AML-193 (cell line): ENCODE measurements at places on chromosomes 11 and 22.
A peak's percentile ranks its signal among the peaks of the same experiment; 100 is the strongest.

DNA sequence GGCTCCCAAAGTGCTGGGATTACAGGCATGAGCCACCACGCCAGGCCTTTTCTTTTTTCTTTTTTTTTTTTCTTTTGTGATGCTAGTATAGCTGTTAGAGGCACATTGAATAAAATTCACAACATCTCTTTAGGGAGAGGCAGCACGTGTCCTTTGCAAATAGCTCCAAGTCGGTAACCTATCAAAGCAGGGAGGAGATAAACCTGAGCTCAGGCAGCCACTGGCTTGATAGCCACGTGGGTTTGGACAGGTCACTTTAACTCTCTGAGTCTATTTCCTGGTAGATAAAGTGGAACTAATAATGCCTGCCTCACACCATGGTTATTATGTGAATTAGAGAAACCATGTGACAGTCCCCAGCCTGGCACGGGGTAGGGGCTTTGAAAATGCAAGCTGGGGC, 43.1 kb upstream of the ATXN10 start:
- DNase-seq: no peak

DNA sequence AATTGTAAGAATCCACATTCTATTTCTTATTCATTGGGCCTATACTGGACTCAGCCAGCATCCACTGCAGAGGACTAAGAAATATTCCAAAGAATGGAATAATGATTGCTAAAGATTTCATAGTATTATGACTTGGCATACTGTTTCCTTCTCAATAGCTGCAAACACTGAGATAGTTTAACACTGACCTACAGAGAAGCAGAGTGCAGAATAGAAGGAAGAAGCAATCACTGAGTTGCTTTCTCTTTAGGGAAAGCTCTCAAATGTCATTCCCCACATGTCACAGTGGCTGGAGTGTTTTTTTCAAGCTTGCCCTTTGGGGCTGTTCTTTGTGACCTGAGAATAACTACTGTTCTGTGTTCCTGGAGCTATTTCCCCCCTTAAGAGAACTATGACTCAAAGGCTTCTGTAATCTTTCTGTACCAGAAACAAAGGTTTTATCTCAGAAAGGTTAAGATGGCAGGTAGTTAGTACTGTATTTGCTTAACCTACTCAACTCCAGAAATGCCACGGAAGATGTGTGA, 243.6 kb upstream of the LUZP2 start:
- no peak for DNase-seq

DNA sequence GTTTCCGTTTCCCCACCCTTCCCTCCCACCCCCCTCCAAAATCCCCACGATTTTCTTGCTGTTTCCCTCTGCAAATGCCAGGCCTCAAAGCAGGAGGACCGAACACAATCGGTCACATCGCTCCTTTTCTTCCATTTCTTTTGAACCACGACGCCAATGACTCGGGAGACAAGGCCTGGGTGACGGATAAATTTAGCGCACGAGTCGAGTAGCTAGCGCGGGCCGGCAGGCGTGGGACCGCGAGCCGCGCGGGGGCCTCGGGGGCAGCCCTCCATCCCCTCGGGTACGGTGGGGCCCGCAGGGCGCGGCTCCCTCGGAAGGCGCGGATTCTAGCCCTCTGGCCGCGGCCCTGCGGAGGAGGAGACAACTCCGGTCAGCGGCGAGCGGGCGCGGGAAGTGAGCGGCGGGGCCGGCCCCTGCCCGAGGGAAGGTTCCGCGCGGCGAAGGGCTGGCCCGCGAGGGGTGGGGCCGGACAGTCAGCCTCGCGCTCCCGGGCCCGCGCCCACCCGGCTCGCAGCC, 414 bp downstream of the JOSD1 start:
- peak; percentile 43 for DNase-seq

DNA sequence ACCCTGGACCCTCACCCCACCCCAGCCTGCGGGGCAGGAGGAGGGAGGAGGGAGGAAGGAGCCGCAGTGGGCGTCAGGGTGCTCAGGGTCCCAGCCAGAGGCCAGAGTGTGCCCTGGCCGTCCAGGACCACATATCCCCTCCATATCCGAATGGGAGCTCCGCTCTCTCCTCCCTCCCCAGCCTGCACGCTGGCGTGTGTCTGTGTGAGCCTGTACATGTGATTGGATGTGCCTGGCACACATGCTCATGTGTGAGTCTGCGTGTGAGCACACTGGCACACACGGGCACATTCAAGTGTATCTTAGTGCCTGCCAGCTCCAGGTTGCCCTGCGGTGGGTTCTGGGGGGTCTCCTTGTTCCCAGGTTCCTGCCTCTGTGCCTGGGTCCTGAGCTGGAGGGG, 8.1 kb downstream of the TSSC4 start:
- no peak for DNase-seq

- no peak for DNase-seq
Observed at GRCh38 chr11:100841711-100842407, 154.8 kb downstream of the ARHGAP42 start.

DNA sequence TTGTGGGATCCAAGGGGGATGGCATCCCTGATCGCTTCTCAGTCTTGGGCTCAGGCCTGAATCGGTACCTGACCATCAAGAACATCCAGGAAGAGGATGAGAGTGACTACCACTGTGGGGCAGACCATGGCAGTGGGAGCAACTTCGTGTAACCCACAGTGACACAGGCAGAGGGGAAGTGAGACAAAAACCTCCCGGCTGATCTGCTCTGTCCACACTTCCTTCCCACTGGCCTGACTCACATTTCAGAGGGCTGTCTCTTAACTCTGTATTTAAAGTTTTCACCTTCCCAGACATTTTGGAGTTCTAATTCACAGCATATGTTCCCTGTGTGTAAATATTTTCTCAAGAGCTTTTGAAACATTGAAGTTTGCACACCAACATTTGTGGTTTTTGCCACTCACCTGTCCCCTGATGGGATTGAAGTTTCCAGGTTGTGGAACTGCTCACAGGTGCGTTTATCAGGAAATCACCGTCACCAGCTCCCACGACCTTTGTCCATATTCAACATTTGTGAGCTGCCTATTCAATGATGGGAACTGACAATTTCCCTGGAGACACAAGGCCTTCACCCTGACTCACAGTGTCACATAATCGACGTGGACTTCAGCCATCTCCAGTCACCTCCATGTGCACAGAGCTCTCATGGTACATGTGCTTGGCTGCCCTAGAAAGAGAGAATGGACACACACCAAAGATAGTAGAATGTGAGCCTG, 99.2 kb downstream of the VPREB1 start:
- peak; percentile 40 for DNase-seq

DNA sequence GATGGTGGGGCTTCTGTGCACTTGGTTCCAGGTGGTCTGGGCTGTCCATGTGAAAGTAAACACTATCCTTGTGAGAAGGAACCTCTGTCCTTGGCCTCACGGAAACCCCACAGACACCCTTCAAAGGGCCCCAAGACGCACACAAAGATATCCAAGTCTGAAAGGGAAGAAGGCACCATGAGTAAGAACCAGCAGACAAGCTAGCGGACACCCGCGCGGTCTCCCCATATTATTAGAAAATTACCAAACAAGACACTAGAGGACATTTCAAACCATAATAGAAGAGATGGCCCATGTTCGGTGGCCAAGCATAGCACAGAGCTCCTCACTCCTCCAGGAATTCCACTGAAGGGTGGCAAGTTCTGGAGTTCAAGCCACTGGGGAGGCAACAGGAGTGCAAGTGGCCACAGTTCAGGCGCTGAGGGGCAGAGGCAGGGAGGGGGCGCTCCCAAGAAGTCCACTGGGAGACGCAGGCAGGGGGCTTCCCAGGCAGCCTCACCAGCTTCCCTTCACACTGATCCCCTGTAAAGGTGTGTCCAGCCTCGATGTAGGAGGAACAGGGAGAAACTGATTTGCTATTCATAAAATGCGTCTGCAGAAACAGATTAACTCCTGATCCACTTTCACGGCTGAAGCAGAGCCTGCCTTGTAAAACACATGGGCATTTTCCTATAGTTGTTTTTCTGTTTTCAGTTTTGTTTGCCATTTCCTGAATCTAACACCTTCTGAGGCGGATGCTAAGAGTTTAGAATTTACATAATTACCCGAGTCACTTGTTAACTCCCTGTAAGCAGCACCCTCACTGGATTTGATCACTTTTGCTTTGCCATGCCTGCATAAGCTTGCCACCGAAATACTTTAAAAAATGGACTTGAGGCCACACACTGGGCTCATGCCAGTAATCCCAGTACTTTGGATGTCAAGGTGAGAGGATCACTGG, 9.1 kb upstream of the PPARA start:
- DNase-seq: no peak

DNA sequence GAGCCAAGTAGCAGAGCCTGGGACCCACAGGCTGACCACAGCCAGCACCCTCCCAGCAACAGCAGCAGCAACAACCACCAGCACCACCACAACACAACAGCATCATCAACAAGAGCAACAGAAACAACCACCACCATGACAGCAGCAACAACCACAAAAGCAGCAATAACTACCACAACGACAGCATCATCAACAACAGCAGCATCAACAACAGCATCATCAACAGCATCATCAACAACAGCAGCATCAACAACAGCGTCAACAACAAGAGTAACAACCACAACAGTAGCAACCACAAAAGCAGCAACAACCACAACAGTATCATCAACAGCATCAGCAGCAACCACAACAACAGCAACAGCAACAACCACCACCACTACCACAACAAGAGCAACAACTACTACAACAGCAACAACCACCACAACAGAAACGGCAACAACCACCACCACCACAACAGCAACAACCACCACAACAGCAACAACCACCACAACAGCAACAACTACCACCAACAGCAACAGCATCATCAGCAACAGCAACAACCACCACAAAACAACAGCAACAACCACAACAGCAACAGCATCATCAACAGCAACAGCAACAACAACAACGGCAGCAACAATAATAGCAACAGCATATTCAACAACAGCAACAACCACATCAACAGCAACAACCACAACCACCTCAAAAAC, 22.1 kb upstream of the FGF3 start:
- no peak for DNase-seq

DNA sequence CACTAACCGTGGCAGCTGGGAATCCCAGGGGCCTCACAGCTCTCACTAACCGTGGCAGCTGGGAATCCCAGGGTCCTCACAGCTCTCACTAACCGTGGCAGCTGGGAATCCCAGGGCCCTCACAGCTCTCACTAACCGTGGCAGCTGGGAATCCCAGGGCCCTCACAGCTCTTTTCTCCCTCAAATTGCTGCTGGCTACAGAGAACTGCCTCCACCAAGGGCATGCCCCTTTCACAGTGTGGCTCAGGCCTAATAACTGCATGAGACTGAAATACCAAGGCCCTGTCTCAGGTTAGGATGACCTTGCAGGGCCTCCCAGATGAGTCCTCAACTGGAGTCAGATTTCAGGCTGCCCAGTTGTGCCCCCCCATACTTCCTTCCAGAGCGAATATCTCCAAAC, 35.1 kb upstream of the GGTLC2 start:
- no peak for DNase-seq

DNA sequence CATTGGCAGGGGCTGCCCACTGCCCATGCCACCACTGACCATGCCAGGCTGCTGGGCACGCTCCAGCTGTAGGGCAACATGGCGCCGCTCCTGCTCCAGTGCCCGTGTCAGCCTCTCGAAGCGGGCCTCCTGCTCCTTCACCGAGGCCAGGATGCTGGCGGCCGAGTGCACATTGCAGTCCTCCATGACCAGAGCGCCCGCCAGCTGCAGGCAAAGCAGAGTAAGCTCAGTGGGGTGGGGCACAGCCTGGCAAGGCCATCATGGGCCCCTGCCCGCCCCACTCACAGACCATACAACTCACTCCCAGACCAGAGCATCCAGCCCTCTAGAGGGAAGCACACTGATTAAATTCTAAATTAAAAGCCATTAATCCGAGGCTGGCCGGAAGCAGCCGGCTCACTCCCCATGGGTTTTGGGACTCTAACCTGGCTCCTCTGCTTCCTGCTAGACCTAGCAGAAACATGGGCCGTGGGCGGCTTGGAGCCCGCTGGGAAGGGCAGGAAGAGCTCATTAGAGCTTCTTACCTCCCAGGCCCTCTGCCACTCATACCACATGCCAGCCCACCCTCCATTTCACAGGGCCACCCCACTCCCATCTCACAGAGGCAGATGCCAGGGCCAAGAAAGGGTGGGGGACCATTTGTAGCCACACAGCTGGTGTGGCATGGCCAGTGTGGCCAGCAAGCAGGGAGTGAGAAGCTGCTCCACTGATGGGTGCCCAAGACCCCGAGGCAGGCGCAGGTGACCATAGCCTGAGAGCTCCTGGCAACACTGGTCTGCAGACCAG, 25.8 kb downstream of the ARVCF start:
- no peak for DNase-seq

GRCh38 chr11:29989174-29989970, 27.5 kb downstream of the KCNA4 start:
- no peak for DNase-seq

DNA sequence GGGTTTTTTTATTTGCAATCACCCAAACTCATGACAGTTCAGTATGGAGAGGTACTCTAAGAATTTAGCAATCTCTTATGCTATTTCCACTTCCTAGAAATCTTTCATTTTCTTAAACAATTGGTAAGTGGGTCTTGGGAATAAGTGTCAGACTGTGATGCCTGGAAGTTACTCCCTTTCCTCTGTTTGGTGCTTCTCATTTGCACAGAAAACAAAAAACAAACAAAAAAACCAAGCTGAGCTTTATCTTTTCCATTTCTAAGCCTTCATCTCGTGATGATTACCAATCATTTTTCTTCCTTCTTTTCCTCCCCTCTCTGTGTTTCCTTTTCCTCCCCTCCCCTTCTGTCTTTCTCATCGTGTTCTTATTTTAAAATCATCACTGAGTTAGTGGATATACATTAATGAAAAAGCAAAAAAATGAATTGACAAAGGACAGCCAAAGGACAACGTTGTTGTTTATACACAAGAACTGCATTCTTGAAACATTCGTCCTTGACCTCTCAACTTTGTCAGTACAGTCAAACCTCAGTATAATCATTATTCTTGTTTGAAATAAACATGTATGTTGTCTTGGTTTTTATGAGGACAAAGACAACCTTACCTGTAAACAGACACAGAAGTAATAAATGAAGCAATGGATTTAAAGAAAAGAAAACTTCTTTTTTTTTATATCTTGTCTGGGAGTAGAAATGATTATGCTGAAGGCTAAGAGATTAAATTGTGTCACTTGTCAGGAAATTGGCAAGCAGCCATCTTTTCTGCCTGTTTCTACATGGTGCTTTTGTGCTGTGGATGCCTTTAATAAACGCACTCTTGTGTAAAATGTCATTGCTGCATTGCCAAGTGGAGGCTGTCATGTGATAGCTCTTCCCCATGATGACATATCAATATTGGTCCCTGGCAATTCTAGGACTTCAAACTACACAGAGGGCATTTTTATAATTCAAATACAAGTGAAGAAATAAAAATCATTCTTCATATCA, 803.2 kb upstream of the CCDC90B start:
- no peak for DNase-seq
